ACHN (cell line): ENCODE measurements at places on chromosomes 11 and 22.

DNA sequence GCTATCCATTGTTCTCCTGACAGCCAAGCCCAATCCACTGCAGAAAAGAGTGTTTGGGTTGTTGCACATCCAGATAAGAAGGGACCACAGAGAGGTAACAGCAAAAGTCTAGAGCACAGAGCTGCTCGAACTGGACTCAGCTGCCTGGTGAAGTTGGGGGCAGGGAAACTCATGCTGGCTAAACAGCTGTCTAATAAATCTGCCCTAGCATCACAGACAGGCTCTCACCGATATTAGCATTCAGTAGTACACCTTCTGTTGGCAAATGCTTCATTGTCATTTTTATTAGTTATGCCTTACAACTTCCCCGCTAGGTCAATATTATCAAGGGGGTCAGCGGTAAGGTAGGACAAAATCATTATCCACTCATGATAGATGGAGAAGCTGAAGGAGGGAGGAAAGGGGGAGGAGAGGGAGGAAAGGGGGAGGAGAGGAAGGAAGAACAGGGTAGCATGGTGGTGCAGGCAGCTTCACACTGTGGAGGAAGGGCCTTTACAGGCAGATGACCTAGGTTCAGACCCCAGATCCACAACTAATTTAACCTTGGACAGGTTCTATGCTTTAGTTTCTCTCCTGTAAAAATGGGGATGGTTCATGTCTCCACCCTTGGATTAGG, 102.7 kb downstream of the LARGE1 start:
- DNase-seq: no peak

DNA sequence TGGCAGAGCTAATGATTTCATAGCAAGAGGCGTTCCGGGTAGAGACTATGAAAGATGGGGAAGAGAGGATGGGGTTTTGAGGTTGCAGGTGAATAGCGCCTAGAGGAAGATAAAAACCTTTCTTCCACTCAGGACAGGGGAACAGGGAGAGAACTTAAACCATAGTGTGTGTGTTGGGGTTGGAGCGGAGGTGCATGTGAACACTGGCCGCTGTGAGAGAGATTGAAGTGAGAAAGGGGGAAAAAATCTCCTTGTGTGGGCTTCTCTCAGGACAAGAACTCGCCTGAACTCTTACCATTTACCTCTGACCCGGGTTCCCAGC, 3.4 kb downstream of the BSX start:
- DNase-seq: no peak

GRCh38 chr11:3057069-3057963, at the start of gene CARS1:
TSS of gene CARS1 (minus strand) at chr11:3057423. CDS start at chr11:3057367, 56 bp downstream.
- peak; percentile 93 for DNase-seq

- DNase-seq: peak; percentile 53
These were observed 13.5 kb downstream of the PGA5 start for GRCh38 chr11:61254403-61255025.

GRCh38 chr11:133497477-133498140, 34.7 kb downstream of the OPCML start:
- no peak for DNase-seq

DNA sequence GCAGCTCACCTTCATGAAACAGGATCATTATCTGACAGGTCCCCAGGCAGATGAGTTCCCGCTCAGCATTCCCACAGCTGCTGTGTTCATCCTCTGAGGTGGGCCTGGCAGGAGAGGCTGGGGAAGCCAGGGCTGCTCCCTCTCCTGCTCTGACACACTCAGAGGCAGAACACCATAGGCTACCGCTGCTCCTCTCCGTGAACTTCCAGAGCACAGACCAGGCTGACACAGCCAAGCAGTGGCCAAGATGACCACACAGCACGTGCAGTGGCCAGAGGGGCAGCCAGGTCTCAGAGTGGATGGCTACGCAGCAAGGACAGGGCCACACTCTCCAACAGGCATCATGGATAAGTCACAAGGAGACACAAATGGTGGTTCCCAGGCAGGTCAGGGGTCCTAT, 8.5 kb downstream of the PRODH start:
- no peak for DNase-seq

DNA sequence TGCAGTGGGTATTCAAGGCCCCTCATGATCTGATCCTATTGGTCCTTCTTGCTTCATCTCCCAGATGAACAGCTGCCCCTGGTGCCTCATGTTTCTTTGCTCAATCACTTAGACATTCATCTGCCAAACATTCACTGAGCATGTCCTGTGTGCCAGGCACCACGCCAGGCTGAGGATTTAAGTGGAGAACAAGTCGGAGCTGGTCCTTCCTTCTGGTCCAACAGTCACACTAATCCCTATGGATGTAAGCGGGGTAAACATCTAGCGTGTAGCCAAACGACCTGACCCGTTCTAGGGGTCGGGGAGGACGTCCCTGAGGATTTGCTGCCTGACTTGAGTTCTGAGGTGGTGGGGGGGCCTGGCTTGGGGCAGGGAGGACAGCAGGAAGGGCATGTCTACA, 21.9 kb downstream of the ZMAT5 start:
- DNase-seq: peak; percentile 25

- DNase-seq: peak; percentile 16
These were observed 57.9 kb upstream of the ANGPTL5 start for GRCh38 chr11:101974255-101974654.

DNA sequence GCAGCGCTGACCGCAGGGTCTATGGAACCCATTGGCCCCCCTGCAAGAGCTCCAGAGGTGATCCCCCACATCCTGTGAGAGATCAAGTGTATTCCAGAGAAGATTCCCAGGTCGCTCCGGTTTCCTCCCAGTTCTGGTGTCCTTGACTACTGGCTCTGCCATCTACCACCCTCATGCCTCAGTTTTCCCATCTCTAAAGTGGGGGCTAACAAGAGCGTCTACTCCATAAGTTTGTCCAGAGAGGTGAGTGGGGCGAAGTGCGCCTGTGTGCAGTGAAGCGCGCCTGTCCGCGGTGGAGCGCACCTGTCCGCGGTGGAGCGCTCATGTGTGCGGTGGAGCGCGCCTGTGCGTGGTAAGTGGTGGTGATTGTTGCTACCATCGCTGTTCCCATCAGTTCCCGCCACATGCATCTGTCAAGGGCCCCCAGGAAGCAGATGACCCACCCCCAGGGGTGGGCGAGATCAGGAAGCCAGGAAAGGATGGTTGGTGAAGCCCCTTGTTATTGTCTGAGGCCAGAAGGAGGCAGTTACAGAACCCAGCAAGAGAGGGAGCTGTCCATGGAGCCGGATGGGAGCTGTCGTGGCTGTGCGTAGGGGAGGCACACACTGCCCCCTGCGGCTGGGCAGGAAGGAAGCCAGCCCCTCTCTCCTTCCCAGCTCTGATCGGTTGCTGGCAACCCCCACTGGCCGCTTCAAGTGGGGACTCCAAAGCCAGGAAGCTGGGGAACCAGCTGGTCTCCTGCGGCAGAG, 73.2 kb upstream of the FGF3 start:
- no peak for DNase-seq

DNA sequence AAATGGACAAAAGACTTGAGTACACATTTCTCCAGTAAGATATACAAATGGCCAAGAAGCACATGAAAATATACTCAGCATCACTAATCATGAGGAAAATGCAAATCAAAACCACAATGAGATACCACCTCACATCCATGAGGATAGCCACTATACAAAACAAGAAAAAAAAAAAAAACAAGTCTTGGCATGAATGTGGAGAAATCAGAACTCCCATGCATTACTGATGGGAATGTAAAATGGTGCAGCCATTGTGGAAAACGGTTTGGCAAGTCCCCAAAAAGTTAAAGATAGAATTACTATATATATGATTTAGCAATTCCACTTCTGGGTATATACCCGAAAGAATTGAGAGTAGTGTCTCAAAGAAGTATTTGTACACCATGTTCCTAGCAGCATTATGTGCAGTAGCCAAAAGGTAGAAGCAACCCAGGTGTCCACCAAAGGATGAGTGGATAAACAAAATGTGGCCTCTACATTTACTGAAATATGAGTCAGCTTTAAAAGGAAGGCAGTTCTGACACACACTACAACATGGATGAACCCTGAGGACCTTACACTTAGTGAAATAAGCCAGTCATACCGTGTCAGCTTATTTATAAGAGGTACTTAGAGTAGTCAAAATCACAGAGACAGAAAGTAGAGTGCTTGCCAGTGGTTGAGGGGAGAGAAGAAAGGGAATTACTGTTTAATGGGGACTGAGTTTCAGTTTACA, 146.3 kb downstream of the WNT7B start:
- no peak for DNase-seq

DNA sequence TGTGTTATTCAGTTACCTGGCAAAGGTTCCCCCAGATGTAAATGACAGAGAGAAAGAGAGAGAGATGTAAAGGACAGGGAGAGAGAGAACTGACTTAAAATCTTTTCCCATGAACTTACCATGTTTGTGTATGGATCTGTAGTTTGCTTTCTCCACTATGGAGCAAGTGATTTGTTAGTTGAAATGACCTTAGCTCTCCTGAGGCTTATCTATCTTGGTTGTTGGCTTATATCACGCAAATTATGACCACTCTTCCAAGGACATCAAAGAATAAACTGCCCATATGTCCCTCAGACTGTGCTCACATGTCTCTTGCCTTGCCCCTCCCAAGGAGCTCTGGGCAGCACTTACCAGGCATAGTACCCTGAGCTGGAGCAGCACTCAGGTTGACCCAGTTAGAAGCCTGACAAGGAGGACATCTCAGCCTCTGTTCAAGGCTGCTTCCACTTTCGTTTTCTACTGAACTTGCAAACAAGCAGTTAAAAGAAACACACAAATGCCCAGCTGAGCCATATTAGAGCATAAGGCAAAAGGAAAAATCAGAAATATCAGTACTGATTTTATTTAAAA, 95.3 kb upstream of the RCN1 start:
- no peak for DNase-seq

- DNase-seq: no peak
These were observed 77.2 kb upstream of the UBASH3B start for GRCh38 chr11:122578171-122578825.

DNA sequence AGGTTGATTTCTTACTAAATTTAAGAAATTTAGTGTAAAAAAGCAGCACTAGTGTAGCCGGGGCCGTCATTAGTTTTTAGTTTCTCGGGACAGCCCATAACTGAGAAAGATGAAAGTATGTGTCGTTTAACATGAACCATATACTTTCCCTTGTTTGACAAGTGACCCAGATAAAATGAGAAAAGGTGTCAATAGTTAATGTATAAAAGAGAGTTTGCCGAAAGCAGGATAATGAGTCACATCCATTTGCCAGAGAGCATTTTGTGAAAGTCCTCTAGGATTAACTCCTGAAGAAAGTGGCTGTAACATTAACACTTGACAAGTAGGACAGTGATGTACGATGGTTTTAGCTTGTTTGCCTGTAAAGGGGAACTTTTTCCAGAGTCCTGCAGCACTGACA, 13.5 kb downstream of the OR52K1 start:
- DNase-seq: no peak

GRCh38 chr11:21635394-21636145, 557.3 kb upstream of the ANO5 start:
- peak; percentile 6 for DNase-seq

DNA sequence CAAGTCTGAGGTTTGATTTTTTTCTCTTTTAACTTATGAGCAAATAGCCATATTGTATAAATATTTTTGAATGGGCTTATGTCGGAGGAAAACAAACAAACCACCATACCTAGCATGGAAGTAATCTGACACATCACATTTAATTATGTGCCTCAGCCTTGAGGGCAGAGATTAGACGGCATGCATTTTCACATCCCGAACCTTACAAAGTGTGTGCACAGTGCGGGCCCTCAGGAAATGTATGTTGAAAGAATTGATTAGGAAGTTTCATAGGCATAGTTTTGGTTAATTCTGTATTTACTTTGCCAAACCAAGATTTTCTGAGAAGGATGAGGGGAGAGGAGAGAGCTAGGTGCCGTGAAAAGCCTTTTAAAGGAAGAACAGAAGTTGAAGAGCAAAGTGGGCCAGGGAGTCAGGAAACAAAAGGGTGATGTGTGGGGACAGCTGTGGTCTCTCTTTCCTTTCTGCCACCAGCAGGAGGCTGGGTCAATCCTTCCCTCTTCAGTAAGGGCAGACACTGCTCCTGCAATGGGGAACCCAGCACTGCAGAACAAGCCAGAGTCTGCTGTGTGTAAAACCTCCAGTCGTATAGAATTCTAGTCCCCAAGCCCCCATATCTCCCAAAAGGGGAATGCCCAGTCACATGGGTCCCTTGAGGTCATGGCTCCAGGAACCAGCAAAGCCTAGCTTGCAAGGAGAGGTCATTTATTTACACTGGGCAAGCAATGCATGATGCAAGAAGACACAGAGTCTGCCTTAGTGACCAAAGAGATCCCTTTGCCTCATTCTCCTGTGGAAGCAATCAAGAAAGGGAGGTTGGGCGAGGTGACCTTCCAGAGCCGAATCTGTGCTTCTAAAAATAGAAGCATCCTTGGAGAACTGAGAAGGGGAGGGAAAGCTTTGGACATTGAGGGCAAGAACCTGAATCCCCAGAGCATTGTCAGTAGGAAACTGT, 71.1 kb upstream of the OLFML1 start:
- no peak for DNase-seq

DNA sequence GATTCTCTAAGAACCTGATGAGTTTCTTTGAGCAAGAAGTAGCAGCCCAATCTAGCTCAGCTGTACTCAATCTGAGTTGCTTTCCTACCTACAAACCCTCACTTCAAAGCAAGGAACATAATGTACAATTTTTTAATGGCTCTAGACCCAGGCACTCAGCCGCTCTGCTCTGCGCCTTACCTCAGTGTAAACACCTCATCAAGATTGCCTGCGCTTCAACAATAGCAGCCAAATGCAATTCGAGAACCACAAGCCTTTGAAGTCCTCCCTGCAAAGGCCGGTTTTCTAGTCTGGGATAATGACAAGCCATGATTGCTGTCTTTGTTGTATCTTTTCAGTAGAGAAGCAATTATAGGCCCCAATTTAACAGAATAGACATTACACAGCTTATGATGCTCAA, 38.0 kb downstream of the JHY start:
- no peak for DNase-seq

DNA sequence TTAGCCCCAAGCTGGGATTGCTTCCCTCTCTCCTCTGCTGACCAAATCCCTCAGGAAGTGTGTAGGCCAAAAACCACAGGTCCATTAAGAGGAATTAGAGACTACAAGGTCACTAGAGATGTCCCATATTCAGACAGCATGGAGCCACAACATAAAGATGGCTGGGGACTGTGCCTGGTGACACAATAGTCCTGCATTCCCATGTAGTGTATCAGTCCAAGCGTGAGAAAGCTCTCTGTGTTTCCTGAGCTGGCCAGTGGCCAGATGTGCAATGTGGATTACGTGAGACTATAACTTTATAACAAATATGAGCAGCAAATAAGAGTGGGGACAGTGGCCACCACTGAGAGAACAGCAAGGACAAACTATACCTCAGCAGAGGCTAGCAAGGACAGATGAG, 7.6 kb upstream of the MS4A10 start:
- no peak for DNase-seq

GRCh38 chr11:20342347-20343141, 21.0 kb upstream of the HTATIP2 start:
- DNase-seq: no peak

DNA sequence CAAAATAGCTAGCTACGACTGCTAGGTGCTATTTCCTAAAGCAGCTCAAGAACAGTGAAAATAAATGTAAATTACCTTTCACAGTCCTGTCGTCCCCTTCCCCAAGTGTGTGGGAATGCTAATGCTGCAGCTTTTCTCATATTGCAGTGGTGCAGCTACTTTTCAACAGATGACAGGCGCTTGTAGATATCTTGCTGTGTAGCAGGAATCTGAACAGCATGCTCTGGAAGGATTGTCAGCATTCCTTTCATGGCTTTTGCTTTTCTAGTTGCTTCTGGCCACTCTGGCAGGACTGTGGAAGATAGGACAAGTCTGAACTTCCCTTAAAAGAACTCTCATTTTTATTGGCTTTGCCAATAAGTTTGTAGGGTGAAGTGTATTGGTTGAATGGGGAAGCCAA, 18.8 kb downstream of the FAR1 start:
- DNase-seq: no peak

GRCh38 chr11:65375012-65375411, 7.4 kb downstream of the SLC25A45 start:
- no peak for DNase-seq
